Mesendoderm (in vitro differentiated cells): ENCODE measurements at places on chromosomes 7 and 10.

DNA sequence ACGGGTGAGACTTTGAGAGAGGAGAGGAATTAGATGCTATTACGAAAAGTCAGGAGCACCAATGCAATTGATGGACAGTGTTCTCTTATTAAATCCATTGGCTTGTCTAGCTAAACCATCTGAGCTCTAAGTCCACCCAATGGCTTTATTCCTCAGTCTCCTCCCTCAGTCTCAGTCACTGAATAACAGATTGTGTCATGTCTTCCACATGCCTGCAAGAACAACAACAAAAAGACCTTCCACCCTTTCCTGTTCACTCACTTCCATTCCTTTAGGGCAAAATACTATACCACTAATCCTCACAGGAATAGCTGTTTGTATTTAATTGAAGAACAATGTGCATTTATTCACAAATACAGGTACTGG lies 154.8 kb upstream of the LAMB4 start:
- DNase-seq, result no peak

GRCh38 chr10:5071411-5072198 lies 22.6 kb upstream of the AKR1C3 start:
- DNase-seq, result peak; percentile 76

- DNase-seq, result peak; percentile 83
Observed at GRCh38 chr7:136114966-136115762, 138.0 kb upstream of the MTPN start.

- DNase-seq, result no peak
Observed at GRCh38 chr10:52573347-52573746, 199.2 kb downstream of the MBL2 start.

DNA sequence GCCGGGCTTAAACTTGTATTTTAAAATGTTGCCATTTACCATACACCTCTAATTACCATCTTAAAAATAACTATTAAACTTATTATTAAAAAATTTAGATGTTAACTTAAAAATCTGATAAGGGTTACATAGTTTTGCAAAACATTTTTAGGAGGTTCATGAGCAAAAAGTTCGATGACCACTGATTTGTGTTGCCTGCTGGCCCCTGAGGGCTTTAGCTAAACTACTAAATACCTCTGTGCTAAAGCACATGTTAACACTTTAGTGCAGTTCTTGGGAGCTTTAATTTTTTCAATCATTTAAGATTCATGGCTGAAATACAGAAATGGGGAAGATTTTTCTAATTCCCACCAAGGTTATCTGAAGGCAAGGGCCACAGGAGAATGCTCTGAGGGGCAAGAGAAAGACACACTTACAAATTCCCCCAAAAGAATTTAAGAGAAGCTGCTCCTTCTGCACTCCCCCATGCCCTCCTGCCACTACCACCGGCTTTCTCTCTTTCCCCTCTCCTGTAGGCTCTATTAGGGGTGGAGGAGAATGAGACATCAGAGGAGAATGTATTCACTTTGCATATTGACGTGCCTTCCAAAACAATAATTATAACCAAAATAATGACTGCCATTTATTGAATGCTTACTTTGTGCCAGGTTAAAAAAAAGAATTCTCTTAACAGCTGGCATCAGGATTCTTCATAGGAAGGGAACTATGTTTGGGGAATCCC lies 106.2 kb downstream of the RTKN2 start:
- peak; percentile 50 for DNase-seq

DNA sequence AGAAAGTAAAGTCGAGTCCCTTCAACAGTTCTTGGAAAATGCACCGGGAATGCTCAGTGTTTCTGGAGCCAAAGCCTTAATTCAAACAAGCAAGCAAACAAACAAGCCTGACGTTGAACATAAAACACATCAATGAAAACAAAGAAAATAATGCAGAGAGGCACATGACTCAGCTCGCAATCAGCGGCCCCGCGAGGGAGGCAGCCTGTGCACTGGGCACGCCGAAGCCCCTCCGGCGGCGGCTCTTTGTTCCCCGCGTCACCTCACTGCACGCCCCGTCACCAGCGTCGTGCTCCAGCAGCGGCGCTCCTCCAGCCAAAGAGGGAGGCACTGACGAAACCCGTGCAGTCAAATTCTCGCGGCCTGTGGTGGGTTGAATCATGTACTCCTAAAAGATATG lies 151.5 kb downstream of the DNAJB6 start:
- no peak for DNase-seq

DNA sequence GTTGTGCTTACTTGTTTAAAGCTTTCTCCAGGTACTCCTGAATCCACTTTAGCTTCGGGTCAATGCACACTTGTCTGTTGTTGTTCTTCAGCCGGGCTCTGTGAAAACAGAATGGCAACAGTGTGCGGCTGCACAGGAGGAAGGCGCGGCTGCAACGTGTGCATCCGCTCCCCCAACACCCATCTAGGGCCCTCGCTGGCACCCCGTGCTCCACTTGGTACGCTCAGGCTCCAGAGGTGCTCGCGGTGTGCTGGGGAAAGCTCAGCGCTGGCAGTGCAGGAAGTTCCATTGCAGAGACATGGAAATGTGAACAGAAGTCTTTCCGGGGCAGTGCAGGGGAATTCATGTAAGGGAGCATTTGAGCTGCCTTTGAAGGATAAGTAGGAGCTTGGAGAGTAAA lies 6.3 kb downstream of the CXCL12 start:
- DNase-seq, result no peak

- DNase-seq, result no peak
Observed at GRCh38 chr7:54907981-54908380, 110.8 kb upstream of the EGFR start.

DNA sequence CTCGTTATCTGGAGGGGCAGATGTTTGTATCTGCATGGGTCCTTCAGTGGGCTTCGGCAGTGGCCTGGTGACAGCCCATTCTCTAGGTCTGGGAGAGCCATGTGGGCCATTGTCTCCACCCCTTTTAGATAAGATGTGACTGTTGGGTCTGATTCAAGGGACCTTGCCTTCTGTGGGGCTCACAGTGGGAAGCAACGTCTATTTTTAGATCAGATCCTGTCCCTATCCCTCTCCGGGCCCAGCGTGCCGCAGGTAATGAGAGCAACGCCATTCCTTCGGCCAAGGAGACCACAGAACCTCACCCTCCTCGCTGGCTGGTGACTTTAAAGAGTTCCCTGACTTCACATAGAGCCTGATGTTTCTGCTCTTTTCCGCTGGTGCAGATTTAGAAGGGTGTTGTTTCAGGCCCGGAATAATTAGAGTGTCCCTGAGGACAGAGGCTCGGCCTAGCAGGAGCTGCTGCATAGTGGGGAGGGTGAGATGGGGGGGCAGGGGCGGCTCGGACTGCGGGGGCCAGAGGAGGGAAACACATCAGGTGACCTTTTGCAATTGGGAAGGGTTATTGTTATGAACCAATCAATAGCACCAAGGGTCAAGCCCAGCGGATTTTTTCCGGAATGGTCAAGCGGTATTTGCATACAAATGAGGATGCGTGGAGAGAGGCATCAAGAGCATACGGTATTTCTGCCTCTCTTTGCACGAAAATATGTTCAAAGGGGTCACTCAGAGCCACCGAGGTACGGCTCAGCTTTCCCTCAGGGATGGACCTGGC lies 503.0 kb upstream of the FOXK1 start:
- no peak for DNase-seq

GRCh38 chr10:121599947-121600346 lies 1.7 kb upstream of the FGFR2 start:
- DNase-seq, result no peak

- DNase-seq, result peak; percentile 66
Observed at GRCh38 chr10:94402843-94403379, 570 bp downstream of the TBC1D12 start.

DNA sequence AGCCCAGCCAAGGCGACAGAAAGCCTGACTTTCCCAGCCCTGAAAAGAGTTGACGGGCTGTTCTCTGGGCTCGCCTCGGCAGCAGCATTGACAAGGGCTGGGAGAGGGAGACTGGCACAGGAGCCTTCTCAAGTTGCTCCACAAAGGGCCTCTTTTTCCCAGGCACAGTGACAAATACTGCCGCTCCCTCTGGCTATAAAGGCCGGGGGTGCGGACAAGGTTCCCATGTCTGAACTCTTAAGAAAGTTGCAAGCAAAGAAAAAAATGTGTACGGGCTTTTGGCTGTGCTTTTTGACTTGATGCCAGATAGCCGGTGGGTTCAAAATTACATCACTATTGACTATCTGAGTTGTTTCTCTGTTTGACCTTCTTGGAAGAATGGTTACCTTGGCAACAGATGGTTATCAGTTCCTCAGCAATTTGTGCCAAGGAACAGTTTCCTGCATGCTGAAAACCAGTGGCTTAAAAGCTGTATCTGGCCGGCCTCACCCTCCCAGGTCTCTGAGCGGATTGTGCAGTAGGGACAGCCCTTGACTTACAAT lies 115.9 kb upstream of the EEPD1 start:
- peak; percentile 97 for DNase-seq

DNA sequence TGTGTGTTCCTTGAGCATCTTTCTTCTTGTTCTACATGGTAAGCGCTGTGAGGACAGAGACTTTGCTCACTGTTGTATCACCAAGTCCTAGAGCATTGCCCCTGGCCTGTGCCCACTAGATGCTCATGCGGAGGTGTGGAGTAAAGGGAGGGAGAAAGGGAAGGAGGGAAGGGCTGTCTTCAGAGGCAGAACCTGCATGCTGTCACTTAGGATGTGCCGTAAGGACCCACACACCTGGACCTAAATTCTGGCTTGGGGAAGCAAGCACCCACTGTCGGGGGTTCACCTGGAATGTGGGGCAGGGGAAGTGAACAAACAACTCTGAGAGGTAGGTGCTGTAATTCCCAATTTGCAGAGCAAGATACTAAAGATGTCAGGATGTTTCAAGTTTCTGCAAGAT lies 129.5 kb downstream of the PTPN20 start:
- no peak for DNase-seq

DNA sequence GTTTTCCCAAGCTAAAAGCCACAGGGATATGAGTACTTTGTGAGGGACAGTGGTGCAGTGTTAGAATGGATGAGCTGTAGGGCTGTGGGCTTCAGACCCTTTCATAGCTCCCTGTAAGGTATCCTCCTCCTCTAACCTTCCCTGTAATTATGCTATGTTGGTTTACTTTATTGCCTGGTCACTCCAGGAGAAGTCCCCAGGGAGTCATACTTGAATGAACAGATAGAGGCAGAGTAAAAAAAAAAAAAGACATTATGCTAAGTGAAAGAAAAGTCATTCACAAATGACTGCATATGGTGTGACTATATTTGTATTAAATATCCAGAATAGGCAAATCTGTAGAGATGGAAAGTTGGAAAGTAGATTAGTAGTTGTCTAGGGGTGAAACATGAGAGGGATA lies 434.4 kb downstream of the AUTS2 start:
- DNase-seq, result no peak

DNA sequence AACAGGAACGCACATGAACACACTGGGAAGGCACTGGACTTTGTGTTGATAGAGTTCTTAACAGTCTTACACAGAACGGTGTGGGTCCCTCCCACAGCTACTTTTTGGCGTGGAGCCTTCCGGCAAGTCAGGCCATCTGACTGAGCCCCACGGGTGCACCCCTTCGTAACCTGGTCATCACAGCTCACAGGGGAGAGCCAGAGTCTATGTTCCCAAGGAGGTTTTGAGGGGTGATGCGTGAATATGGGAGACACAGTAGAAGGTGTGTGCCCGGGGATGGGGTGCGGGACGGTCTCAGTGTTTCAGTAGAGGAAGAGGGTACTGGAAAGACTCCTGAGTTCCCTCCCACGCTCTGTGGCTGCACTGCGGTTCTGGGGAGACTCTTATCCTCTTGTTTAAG lies 291.7 kb downstream of the DNAJB6 start:
- DNase-seq, result no peak

- no peak for DNase-seq
Observed at GRCh38 chr10:2982146-2982545, 85.2 kb upstream of the PFKP start.

DNA sequence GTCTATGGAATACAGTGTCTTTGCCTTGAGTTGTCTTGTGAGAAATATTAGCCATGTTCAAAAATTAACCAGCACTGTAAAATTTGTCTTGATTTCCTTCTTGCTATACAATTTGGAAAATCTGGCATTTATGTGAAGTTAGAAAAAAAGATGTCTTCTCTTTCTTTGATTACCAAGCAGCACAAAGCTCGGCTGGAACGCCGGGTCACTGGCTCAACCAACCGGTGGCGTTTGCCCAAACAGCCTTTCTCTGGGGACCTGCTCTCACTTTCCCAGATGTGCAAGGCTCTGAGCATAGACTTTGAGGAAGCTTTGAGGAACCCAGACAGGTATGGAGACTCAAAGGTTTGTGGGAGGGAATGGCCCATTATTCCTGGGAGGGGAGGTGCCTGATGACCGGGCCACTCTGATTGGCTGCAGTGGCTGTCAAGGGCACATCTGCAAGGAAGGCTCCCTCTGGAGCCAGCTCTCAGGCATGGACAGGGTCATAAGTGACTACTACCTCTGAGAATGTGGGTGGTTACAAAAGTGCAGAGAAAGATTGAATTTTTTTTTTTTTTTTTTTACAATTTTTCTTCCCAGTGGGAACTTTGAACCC lies 5.6 kb downstream of the BTBD16 start:
- DNase-seq, result peak; percentile 77

GRCh38 chr7:16785321-16785720 lies 19.5 kb downstream of the AGR2 start:
- no peak for DNase-seq

DNA sequence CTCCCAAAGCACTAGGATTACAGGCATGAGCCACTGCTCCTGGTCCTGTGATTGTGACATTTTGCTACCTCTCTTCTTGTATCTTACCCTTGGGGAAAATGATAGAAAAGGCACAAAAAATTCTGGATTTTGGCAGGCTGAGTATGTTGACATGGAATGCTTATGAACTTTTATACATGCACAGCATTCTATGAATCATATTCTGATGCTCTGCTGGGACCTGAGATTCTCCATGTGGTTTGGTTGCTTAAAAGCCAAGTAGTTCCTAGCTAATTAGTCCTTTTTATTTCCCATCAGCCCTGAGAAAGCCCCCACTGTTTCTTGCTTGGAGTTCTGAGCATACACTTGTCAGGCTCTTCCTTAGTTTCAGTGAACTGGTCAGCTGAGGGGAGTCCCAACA lies 8.3 kb upstream of the KAZALD1 start:
- DNase-seq, result no peak

GRCh38 chr10:69186524-69186923 lies 6.5 kb downstream of the SUPV3L1 start:
- no peak for DNase-seq

DNA sequence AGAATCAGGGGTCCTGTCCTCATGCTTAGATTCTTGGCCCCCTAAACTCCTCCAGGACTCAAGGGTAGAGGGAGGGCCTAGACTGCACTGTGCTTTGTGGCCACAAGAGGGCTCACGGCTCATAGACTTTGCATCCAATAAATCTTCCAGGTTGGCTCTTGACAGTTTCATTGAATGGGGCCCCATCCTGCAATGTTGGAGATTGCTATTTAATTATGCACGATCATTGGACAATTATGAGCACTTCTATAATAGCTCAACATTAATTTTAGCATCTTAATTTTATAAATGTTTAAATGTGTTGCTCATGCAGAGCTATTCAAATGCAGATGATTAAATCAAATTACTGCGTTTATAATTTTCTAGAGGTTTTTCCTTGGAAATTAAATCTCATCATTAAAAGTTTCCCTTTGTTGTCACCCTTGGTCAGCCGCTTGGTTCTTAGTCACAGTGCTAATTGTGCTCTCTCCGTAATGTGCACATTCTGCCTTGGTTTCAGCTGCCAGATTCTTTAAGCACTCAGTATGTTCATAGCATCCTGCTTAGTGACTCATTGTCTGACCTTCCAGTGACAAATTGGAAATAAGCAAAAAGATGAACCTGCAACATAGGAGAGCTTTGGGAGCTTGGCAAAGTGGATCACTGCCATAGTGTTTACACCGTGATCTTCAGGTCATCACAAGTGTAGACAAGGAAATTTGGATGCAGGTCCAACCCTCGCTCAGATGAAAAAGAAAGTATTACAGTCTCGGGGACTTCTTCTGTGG lies 33.4 kb upstream of the PLPP4 start:
- peak; percentile 63 for DNase-seq

GRCh38 chr7:20354610-20355528 lies 24.2 kb downstream of the ITGB8 start:
- no peak for DNase-seq
